ENCODE measurements at places on chromosomes 7 and 10. TPM values are rescaled to one million over a fixed set of nuclear protein-coding genes. Genes with fewer than 3 reads are reported as not detected.

MPLKIP gene
- 19.2 TPM for total RNA-seq

GRCh38 chr7:81459485-81459884 is 310.4 kb downstream of the HGF start:
- DNase-seq: no peak

- no peak for DNase-seq
Observed at GRCh38 chr7:77501192-77501515, 35.9 kb upstream of the PTPN12 start.

GRCh38 chr10:87600581-87600980 is 59.1 kb upstream of the PAPSS2 start:
- no peak for DNase-seq

TFEC gene
- total RNA-seq: 2.6 TPM

- DNase-seq: no peak
Observed at GRCh38 chr10:122323189-122323588, 51.3 kb upstream of the PLEKHA1 start.

- DNase-seq: no peak
Observed at GRCh38 chr7:107234436-107234835, 65.6 kb downstream of the HBP1 start.

SLC26A5 gene
- not detected for total RNA-seq

All from right cardiac atrium (tissue), 5 donors.